ENCODE measurements at places on chromosomes 2 and 18.

DNA sequence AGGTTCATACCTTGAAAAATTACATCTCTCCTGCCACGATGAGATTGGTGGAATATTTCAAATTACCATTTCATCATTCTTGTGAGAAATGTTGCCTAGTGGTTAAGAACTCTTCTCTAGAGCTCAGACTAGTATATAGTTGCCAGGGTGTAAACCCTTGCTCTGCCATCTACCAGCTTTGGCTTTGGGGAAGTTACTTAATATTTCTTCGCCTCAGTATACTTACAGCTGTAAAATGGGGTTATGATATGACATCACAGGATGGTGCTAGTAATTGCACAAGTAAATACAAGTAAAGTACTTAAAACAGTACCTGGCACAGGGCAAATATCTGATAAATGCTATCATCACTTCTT lies 1.5 kb downstream of the SPOPL start:
- DNase-seq, result no peak
- H3K36me3 ChIP-seq, result no peaks in the 10 kb centered on the region
- H3K4me1 ChIP-seq, result peaks cover 11% of the 10 kb centered on the region
- H3K4me3 ChIP-seq, result peak overlapping the region; percentile 99

DNA sequence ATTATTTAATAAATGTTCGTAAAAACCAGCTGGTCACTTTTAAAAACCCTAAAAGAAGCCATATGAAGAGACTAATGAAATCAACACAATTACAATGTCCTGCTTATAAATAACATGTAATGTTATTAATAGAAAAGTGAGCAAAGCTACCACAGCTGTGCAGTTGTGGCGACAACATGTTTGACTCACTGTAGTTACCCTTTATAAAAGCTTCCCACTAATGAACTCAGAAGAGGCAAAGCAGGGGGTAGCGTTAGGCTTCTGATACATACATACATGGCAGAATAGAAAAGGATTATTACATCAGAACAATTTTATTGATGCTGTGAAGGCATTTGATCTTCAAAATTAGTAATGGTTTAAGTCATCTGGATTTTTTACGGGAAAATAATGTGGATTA lies 219.7 kb downstream of the SLC4A10 start:
- no peaks in the 10 kb centered on the region for H3K36me3 ChIP-seq
- DNase-seq, result no peak
- H3K27ac ChIP-seq, result no peak overlapping the region
- no peaks in the 10 kb centered on the region for H3K27me3 ChIP-seq
- no peak overlapping the region for H3K4me3 ChIP-seq

DNA sequence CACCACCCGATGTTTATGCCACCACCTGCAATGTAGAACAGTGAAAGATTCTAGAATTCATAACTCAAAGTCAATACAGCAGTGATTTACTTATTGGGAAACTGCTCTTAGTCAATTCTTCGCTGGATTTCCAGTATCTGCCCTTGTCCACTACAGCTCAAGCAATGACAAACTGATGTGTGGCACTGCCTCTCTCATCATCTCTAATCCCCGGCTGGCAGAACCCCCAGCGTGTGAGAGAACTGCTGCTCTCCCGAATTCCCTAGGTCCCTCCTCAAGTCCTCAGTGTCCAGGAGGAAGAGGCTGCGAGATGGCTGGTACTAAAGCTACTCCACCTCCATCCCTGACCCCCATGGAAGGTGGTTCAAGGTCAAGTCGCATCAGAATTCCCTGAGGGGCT lies 1.6 kb downstream of the TXNL4A start:
- no peaks in the 10 kb centered on the region for H3K27me3 ChIP-seq
- peaks cover 2% of the 10 kb centered on the region for H3K36me3 ChIP-seq
- peak overlapping the region; percentile 37 for H3K27ac ChIP-seq
- H3K4me3 ChIP-seq, result peak overlapping the region; percentile 27

GRCh38 chr2:54330926-54331835 lies 75.2 kb upstream of the TSPYL6 start:
- H3K4me1 ChIP-seq, result peaks cover 12% of the 10 kb centered on the region
- H3K4me3 ChIP-seq, result peak overlapping the region; percentile 92
- H3K27ac ChIP-seq, result peak overlapping the region; percentile 58
- no peaks in the 10 kb centered on the region for H3K27me3 ChIP-seq
- H3K36me3 ChIP-seq, result no peaks in the 10 kb centered on the region

- no peaks in the 10 kb centered on the region for H3K27me3 ChIP-seq
- H3K4me3 ChIP-seq, result no peak overlapping the region
- DNase-seq, result no peak
- H3K36me3 ChIP-seq, result no peaks in the 10 kb centered on the region
- no peak overlapping the region for H3K27ac ChIP-seq
- H3K4me1 ChIP-seq, result no peaks in the 10 kb centered on the region
These were observed 228.6 kb upstream of the STK17B start for GRCh38 chr2:196399722-196400691.
